ENCODE measurements at places on chromosomes 7 and 10.

- DNase-seq: no peak
Measured at GRCh38 chr7:156944876-156945275, 4.6 kb upstream of the NOM1 start.

DNA sequence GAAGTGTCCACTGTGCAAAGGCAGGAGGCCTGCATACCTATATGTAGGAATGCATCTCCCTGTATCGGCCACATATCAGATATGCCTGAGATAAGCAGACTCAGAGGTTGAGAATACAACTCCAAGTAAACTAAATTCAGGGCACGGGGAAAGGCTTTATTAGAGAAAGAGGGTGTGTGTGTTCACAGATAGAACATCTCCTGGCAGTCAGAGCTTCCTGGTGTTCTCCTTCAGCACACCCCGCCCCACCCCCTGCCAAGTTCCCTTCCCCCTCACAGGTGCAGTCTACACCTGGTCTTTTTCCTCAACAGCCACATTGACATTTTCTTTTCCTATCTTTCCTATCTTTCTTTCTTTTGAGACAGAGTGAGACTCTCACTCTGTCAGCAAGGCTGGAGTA lies 17.1 kb downstream of the GBX1 start:
- DNase-seq: no peak

DNA sequence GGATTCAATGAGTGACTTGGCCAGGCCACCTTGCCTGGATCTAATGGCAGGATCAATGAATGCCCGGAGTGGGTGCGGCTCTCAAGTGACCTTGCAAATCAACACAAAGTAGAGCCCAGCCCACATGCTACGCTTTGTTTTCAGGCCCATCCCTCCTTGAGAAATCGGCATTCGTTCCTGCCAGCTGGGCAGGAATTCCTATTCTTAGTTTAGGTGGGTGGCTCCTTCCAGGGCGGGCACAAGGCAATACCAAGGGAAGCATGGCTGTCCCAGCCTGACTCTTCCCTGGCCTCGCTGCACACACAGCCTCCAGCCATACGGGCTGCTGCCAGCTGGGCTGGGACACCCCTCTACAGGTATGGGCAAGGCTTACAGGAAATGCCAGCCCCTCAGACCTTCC lies 119.3 kb downstream of the SH3PXD2A start:
- no peak for DNase-seq

DNA sequence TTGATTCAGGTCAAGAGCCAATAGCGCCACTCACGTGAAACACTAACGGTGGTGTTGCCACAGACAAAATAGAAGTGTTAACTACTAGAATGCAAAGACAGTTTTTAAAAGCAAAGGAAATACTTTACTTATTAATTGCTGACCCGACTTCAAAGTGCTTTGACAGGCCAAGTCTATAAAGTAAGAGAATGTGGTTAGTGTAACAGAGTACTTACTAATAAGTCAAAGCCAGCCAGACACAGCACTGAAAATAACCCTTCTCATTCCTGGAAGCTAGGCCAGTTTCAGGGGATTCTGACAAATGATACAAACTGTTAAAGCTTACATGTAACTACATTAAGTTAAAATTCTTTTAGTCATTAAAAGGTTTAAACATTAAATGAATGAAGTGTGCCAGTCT lies 50.3 kb downstream of the ENO4 start:
- no peak for DNase-seq

GRCh38 chr7:30168835-30169573 lies 34.2 kb downstream of the MTURN start:
- DNase-seq: no peak

GRCh38 chr7:71220210-71220695 lies 88.3 kb downstream of the GALNT17 start:
- DNase-seq: no peak

DNA sequence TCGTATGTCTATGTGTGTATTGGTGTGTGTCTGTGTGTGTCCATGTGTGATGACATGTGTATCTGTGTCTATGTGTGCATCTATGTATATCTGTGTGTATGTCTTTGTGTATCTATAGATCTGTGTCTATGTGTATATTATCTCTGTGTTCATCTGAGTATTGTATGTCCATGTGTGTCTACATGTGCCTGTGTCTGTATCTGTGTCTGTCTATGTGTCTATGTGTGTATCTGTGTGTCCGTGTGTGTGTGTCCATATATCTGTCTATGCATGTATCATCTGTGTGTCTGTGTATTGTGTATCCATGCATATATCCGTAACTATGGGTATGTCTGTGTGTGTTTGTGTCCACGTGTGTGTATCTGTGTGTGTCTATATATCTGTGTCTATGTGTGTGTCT lies 2.7 kb upstream of the FAM20C start:
- no peak for DNase-seq

DNA sequence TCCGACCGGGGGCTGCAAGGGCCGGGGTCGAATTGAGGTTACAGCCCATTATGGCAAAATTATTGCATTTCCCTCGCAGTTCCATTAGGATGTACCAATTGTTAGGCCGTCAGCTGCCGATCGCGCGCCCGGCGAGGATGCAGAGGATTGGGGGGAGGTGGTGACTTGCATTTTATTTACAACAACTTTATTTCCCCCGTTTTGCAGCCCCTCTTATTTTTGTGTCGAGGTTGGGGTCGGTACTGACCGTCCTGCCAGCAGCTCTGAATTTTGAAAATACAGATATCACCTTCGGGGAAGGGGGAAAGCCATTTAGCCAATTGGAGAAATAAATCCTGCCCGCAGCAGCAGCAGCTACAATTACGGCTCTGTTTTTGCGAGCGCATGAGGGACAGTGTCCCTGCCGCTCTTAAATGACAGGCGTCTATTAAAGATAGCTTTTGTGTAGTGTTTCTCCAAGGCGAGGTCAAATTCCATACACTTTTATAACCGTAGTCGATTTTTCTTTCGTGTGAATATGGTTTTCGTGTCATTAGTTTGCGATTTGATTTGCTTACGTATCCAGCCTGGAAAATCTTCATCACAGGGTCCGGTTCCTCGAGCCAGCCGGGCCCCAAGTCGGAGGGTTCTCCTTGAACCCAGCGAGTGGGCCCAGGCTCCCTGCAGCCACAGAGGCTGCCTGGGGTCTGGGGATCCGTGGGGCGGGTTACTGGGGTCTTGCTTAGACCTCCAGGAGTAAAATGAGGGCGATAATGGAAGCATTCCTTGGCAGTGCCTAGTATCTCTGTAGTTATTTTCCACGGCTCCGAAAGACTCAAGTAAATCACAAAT lies 684 bp upstream of the HOXA5 start:
- no peak for DNase-seq

- DNase-seq: peak; percentile 70
Measured at GRCh38 chr7:70647801-70648498, 484.0 kb upstream of the GALNT17 start.
